ENCODE measurements at places on chromosomes 3 and 15.

- peak; percentile 12 for ATAC-seq
Measured at GRCh38 chr3:11364181-11364580, 92.0 kb downstream of the ATG7 start.

DNA sequence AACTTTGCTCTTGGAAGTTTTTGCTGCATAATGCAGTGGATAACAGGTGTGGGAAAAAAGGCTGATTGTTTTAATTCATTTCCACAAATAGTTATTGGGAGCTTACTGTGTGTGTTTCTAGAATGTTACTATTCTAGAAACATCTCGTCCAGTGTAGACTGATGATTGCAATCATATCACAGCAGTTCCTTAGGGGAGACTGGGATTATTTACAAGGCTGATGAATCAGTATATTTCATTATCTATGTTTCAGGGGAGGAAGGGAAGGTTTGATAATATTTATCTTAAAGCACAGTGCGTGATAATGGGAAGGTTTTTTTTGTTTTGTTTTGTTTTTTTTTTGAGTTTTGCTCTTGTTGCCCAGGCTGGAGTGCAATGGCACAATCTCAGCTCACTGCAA, 2.4 kb downstream of the USP13 start:
- ATAC-seq: no peak

- ATAC-seq: no peak
Measured at GRCh38 chr15:38545179-38545578, 19.4 kb downstream of the RASGRP1 start.

- ATAC-seq: no peak
Measured at GRCh38 chr3:187077085-187077484, 62.2 kb downstream of the RPL39L start.

DNA sequence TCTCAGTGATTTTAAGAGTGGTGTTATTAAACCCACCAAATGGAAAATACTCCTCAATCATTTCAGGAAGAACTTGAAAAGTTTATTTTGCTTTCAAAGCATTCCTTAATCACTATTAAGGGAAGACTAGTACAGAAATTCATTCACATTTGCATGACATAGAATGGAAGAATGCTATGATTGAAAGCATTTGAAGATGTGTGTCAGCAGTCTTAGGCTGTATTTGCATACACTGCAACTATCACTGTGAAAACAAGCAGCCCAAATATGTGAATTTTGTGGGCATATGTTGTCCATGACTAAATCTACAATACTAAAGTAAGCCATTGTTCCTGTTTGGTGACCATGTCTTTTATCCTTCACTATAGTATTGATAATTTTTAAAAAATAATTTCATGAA, 95.8 kb downstream of the CNTN3 start:
- ATAC-seq: no peak

GRCh38 chr3:100761211-100761942, 52.1 kb downstream of the TFG start:
- no peak for ATAC-seq

DNA sequence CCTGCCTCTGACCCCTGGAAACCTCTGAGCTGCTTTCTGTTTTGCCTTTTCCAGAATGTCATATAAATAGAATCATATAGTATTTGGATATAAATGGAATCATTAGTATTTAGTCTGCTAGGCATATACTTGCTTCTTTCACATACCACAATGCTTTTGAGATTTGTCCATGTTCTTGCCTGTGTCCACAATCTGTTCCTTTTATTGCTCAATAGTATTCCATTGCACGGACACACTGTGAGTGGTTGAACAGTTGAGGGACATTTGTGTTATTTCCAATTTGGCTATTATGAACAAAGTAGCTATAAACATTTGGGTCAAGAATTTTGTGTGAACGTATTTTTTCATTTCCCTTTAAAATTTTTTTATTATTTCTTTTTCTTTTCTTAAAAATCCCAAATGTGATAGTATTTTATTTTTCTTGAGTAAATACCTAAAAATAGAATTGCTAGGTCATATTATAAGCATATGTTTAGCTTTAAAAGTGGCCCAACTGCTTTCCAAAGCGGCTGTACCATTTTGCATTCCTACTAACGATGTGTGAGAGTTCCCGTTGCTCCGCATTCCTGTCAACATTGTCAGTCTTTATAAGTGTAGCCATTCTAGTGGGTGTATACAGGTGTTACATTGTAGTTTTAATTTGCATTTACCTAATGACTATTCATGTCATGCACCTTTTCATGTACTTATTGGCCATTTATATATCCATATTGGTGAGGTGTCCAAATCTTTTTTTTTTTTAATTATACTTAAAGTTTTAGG, 26.5 kb downstream of the WDR53 start:
- no peak for ATAC-seq

GRCh38 chr3:43405888-43406642, 119.7 kb downstream of the SNRK start:
- ATAC-seq: peak; percentile 99

DNA sequence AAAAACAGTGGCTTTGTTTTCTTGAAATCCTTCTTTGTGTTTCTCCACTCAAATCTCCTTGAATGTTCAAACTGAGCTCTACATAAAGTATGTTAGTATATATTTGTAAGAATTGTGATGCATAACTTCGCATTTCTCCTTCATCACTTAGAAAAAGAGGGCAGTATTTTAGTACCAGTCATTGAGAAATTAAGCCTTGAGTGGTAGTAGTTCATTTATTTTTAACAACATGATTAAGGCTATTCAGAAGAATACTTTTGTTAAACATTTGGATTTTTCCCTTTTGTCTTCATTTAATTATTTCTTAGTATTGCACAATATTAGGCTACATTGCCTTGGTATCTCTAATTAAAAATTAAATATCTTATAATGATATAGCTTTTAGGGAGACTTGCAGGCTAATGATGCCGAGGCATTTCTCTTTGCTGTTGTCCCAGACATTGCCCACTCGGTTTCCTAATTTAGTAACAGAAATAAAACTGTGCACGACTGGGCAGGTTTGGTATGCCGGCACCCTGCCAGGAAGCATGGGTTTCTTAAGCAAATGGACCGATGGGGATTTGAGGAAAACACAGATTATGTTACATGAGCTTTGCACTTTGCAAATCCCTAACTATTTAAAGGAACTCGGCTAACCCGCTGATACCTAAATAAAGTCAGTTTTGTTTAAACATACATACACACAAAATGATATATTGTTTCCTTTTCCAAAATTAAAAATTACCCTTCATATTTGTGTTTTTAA, 54.7 kb downstream of the LRRC28 start:
- ATAC-seq: peak; percentile 40

DNA sequence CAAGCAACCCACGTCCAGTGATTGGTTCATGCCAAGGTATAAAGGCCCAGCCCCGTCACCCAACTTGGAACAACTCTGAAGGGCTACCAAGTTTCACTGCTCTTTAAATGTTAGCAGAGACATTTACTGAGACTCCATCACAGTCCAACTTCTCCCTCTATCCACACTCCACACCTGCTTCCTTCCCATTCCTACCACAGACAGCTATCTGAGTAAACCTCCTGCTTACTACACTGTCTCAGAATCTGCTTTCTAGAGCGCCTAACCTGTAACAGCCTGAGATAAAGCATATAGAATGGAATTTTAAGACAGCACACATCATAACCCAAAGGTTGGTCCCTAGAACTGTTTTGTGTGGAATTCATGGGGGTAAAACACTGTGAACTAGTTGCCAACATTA, 106.5 kb downstream of the THRB start:
- ATAC-seq: no peak

GRCh38 chr3:179852142-179852905, 184.4 kb downstream of the PEX5L start:
- peak; percentile 99 for ATAC-seq

DNA sequence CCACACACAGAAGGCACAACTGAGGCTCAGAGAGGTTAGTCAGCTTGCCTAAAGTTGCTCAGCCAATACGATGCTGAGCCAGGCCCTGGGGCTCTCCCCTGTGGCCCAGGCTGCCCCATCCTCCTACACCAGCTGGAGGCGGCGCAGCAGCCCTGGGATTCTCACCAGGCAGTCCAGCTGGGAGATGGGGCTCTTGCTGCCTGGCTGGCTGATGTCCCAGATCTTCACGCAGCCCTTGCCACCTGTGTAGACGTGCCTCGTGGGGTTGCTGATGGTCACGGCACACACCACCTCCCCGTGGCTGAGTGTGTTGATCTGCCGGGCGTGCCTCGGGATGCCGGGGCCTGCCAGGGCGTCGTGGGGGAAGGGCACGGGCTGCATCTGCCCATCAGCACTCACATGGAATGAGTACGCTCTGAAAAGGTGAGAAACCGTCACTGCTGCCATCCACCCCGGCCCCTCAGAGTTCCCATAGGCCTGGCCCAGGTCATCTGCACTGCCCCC, 42.8 kb downstream of the TLE3 start:
- ATAC-seq: no peak

DNA sequence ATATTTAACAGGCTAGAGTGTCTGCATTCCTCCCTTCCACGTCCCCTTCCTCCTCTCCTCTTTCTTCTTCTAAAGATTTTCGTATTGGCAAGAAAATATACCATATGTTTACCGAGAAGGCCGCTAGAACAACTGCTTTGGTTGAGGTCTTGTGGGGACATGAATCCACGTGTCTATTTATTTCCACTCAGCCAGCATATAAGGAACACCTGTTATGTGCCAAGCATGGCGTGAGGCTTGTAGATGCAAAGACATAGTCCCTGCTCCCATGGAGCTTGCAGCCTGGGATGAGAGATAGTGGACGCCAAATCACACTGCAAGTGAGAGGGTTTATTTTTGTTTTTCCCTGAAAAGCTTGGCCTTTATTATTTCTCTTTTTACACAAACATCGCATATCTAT, 57.1 kb downstream of the SLC7A14 start:
- ATAC-seq: no peak

DNA sequence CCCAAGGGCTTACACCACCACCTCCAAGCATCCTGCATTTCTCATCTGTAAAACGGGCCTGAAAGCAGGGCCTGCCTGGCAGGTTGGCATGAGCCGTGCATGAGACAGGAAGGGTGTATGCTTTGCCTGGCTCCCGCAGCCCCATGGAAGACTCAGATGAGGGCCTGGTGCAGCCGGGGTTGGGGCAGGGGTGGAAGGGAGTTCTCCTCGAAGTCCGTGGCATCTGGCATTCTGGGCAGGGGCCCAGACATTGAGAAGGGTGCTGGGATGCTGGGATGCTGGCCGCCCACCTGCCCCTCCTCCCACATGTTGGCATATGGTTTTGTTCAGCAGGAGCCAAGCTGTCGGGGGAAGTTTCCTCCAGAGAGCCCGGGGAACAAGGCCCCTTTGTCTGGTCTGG, 13.0 kb upstream of the FBLN2 start:
- no peak for ATAC-seq

DNA sequence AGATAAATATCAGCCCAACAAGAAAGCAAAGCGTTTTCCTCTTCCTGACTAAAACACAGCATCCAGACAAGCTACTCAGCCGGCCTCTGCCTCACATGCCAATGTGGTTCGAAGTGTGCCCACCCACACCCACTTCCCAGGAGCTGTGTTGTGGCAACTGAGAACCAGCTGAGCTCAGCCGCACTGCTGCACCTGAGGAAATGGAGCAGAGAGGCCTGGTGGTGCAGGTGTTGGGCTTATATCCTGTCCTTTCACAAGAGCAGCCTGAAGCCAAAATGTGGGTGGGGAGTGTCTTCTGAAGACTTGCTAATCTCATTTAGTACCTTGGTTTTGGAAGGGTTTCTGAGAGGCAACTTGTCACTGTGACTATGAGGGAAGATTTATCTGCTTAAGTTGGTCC, 23.0 kb upstream of the RETNLB start:
- ATAC-seq: no peak

DNA sequence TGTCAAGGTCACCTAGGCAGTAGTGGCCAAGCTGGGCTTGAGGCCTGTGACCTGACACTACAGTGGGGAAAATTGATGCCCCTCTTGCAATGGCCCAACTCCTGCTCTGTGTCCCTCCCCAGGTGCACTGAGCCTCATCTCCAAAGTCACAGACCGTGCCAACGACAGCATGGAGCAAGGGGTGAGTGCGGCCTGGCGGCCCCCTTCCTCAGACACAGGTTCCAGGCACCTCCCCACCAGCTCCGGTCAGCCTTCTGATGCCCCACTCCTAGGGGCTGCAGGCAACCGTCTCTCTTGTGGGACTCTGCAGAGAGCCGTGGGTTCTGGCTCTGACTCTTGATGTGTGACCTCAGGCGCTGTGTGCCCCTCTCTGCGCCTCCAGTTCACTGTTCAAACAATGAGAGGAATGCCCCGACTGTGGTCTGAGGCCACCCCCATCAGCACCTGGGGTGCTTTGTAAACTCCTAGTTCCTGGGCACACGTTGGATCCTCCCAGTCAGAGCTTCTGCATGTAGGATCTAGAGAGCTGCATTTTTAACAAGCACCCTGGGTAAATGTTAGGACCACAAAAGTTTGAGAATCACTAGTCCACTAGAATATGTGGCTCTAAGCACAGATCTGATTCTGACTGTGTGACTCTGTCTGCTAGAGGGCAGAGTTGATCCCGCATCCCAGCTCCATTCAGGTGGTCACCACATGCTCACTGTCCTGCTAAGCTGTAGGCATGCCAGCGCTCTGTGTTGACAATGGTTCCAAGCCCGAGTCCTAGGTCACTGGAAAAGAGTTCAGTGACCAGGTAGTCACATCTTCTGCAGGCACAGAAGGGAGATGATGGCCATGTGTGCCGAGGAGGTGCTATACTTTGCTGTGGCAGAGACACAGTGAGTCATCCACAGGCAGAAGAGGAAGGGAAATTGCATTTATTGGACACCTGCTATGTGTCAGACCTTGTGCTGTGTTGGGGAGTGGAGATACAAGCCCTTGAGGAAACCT, 46.2 kb upstream of the NR2C2 start:
- peak; percentile 35 for ATAC-seq

All from motor neuron (in vitro differentiated cells).